CD8-positive, alpha-beta memory T cell (primary cell): ENCODE measurements at places on chromosomes 7 and 10. TPM values are rescaled to one million over a fixed set of nuclear protein-coding genes. Genes with fewer than 3 reads are reported as not detected.

LLCFC1 gene
- total RNA-seq: not detected

SSC4D gene
- total RNA-seq: 0.35 TPM

SLC16A9 gene
- 0.27 TPM for total RNA-seq

GBX1 gene
- total RNA-seq: not detected

DNA sequence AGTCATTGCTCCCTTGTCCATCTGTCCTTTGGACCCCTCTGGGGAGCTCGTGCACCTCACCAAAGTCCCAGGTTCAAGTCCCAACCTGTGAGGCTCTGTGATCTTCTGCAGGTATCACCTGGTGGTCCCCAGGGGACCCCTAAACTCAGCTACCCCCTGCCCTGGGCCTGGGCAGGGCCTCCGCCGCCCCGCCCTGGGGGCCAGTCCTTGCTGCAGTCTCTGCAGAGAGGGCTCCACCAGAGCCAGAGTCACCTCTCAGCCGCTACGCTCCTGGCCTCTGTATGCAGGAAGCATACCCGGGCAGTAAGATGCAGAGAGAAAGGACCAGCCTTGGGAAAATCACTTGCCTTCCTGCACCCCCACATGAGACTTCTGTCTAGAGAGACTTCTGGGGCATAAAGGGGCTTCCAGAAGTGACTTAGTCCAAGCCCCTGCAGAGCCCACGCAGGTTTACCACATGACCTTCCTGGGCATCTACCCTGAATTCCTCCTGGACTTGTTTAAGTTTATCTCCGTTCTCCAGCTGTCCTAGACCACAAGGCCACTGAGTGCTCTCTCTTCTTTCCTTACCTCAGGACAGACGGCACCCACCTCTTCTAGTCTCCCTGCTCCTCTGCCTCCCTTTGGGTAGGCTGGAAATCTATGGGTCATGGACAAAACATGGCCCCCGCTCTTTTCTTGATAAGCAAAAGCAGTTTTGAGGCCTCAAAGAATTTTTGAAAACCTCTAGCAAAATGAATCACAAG, 21.2 kb downstream of the CALML5 start:
- no peak for DNase-seq
- H3K4me3 ChIP-seq: peak overlapping the region; percentile 27
- H3K4me1 ChIP-seq: no peaks in the 10 kb centered on the region
- no peaks in the 10 kb centered on the region for H3K27me3 ChIP-seq

DNA sequence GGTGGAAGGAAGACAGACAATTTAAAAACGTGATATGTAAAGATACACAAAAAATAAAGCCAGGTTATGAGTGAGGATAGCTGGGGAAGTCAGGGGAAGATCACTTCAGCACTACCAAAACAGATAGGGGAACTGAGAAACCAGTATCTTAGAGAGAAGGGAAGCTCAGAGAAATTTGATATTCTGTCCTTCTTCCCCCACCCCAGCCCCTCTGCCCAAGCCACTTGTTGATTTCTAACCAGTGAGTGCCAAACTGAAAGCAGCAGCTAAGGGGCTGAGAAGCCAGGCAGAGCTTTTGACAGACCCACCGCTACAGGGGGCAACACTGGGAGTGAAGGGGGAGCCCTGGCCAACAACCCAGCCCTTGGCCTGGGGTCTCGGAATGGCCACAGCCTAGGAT, 9.1 kb upstream of the SLC29A3 start:
- peaks cover 3% of the 10 kb centered on the region for H3K4me1 ChIP-seq
- no peaks in the 10 kb centered on the region for H3K27me3 ChIP-seq
- DNase-seq: no peak

DNA sequence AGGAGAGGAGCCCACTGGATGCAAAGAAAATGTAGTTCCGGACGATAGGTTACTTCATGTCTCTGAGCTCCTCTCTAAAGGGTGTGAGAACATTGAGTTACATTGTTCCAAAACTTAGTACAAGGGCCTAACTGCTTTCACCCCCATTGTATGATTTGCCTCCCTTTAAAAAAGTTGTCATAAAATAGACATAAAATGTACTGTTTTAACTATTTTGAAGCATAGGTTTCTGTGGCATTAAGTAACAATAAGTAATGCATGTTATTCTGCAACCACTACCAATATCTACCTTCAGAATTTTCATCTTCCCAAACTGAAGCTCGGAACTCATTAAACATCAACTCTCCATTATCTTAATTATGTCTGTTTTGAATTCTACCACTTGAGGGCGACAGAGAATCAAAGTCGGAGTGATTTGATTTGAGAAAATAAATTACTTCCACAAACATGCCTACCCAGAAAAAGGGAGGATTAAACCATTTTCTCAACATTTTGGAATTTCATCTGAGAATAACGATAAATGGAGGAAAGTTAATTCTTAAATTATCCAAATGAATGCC, 2.7 kb downstream of the IGFBP1 start:
- no peak overlapping the region for H3K4me3 ChIP-seq
- DNase-seq: no peak
- no peaks in the 10 kb centered on the region for H3K4me1 ChIP-seq
- no peak overlapping the region for H3K27ac ChIP-seq

DNA sequence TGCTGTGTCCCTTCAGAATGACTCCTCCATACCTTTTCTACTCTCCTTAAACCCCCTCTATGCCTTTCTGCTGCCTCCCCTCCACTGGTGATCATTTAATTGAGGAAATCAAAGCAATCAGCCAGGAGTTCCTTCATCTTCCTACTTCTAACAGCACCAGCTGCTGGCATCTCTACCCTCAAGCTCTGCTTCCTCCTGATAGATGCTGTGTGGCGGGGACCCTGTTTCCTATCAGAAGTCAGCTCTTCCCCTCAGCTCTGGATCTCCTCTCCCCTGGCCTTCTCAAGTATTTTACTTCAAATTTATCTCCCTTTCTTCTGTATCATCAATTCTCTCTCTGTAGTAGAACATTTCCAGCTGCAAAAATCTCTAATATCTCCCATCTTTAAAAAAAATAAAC, 183.7 kb downstream of the ELMO1 start:
- peaks cover 7% of the 10 kb centered on the region for H3K4me1 ChIP-seq
- no peak for DNase-seq
- no peaks in the 10 kb centered on the region for H3K36me3 ChIP-seq
- H3K27me3 ChIP-seq: no peaks in the 10 kb centered on the region
- H3K27ac ChIP-seq: no peak overlapping the region

- H3K27me3 ChIP-seq: peaks cover 10% of the 10 kb centered on the region
- no peak overlapping the region for H3K27ac ChIP-seq
- peaks cover 10% of the 10 kb centered on the region for H3K4me1 ChIP-seq
- no peaks in the 10 kb centered on the region for H3K36me3 ChIP-seq
- no peak for DNase-seq
- H3K4me3 ChIP-seq: no peak overlapping the region
These were observed 162.6 kb downstream of the UBE2H start for GRCh38 chr7:129790136-129790535.

GRCh38 chr7:32319012-32319382, 171.2 kb downstream of the LSM5 start:
- H3K4me1 ChIP-seq: no peaks in the 10 kb centered on the region
- DNase-seq: no peak
- no peak overlapping the region for H3K27ac ChIP-seq
- no peak overlapping the region for H3K4me3 ChIP-seq
- no peaks in the 10 kb centered on the region for H3K27me3 ChIP-seq

GRCh38 chr7:101912716-101913110, 95.3 kb downstream of the CUX1 start:
- H3K36me3 ChIP-seq: no peaks in the 10 kb centered on the region
- no peaks in the 10 kb centered on the region for H3K4me1 ChIP-seq
- no peaks in the 10 kb centered on the region for H3K27me3 ChIP-seq
- no peak overlapping the region for H3K4me3 ChIP-seq
- H3K27ac ChIP-seq: no peak overlapping the region

- DNase-seq: no peak
- H3K27me3 ChIP-seq: no peaks in the 10 kb centered on the region
- H3K27ac ChIP-seq: no peak overlapping the region
- no peaks in the 10 kb centered on the region for H3K4me1 ChIP-seq
- H3K36me3 ChIP-seq: no peaks in the 10 kb centered on the region
- H3K4me3 ChIP-seq: no peak overlapping the region
These were observed 610.4 kb downstream of the IPMK start for GRCh38 chr10:57657164-57657765.

DNA sequence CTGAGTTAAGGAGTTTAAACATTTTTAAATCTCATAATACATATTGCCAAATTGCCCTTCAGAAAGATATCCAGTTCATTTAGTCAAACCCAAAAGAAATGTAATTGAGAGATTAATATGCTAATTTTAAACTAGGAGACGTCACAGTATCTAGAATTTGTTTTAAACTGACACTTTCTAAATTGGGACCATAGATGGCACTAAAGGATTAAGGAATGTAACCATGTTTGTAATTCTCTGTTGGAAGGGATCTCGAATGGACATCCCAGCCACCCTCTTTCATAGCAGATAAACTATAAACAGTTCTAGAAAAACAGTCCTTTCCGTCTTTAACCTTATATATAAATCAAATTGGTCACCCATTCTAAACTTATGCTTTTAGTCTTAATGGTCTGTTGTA, 30.0 kb upstream of the SAMD9L start:
- H3K27me3 ChIP-seq: no peaks in the 10 kb centered on the region
- no peaks in the 10 kb centered on the region for H3K36me3 ChIP-seq
- no peak overlapping the region for H3K4me3 ChIP-seq
- H3K4me1 ChIP-seq: no peaks in the 10 kb centered on the region
- H3K27ac ChIP-seq: no peak overlapping the region

DNA sequence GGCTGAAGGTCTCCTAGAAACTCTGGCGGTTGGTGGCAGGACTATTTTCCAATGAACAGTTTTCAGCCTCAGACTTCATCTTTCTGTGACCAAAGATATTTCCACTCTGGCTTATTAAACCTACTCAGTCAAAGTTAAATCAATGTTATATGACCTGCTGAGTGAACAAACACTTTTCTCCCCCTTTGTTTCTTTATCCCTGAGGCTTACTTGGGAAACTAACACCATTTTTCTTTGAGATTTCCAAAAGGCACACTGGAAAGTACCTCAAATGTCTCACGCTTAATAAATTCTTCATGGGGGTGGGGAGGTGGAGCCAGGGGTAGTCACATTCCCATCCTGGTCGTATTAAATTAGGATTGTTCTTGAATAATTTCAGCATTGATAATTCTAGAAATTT, 1.8 kb downstream of the TMEM26 start:
- H3K4me3 ChIP-seq: no peak overlapping the region
- peaks cover 7% of the 10 kb centered on the region for H3K27me3 ChIP-seq
- no peak overlapping the region for H3K27ac ChIP-seq

DNA sequence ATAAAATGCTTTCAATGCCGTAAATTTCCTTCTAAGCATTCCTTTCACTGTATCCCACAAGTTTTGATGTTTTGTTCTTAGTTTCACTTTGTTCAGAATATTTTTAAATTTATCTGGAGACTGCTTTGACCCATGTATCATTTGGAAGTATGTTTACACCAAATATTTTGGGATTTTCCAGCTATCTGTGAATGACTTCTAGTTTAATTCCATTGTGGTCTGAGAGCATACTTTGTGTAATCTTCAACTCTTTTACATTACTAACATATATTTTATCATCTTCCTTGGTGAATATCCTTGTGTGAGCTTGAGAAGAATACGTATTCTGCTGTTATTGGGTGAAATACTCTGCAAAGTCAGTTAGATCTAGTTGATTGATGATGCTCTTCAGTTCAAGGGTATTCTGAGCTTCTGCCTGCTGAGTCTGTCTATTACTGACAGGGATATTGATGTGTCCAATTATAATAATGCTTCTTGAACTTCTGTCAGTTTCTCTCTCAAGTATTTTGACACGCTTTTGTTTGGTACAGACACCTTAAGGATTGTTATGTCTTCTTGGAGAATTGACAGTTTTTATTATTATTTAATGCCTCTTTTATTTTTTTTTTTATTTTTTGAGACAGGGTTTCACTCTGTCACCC, 31.6 kb downstream of the MKLN1 start:
- H3K36me3 ChIP-seq: no peaks in the 10 kb centered on the region
- DNase-seq: no peak
- H3K27ac ChIP-seq: no peak overlapping the region
- H3K27me3 ChIP-seq: no peaks in the 10 kb centered on the region
- H3K4me1 ChIP-seq: peaks cover 45% of the 10 kb centered on the region
- no peak overlapping the region for H3K4me3 ChIP-seq
